Esophagus mucosa (tissue), 1 donor: ENCODE measurements at places on chromosomes 3 and 15.

- no peak for ATAC-seq
These were observed 25.8 kb upstream of the PAQR5 start for GRCh38 chr15:69272891-69273290.

DNA sequence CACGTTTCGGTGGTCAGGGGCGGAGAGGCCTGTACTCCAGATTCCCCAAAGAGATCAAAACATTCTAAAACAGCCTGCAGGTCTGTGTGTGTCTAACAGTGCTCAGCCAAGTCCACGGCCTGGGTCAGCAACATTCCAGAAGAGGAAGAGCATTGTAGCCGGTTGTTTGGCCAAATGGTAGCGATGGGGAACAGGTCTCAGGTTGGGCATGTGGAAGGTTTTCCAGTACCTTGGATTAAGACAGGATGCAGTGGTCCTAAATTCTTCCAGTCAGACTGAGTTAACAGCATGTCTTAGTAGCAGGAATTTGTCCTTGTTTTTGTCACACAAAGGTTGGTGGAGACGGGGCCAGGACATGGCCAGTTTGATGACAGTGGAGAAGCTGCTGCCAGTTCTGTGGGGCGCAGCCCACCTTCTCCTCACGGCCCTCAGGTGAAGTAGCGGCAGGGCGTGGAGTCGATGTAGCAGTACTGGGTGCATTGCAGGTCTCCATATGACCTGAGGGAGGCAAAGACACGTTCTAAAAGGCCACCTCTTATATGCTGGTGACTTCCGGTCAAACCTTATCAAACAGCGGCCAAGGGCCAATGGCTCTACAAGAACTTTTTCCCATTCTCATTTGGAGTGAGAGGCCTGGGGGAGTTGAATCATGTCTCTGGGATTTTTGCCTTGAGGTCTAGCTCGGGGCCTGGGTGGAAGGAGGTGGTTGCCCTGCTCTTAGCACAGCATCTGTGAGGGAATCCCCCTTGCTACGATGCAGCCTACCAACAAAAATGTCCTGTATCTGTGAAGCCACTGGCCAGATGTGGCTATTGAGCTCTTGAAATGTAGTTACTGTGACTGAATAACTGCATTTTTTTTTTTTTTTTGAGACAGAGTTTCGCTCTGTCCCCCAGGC lies 24.1 kb downstream of the EAF1 start:
- no peak for ATAC-seq

DNA sequence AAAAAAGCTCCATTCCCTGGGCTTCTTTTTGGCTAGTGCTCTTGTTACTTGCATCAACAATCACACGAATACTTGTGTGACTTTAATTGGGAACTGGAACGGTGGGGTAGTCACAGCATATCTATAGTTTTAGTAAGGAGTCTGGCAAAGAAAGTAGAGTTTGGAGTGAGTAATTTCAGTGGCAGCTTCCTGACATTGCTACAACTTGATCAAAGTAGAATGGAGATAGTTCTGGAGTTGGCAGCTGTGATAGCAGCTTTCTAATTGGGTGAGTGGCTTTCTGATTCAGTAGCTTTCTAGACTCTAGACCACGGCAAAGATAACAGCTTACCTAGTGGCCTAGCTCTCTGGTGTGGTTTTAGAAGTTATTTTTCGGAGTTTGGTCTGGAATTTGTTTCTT lies 475.0 kb downstream of the TUSC7 start:
- no peak for ATAC-seq

- ATAC-seq, result no peak
These were observed 17.5 kb upstream of the ALPK3 start for GRCh38 chr15:84799511-84800187.

- no peak for ATAC-seq
These were observed 20.1 kb downstream of the FAM3D start for GRCh38 chr3:58646503-58646902.
